GM23338 (cell line): ENCODE measurements at places on chromosomes 5 and 9.

DNA sequence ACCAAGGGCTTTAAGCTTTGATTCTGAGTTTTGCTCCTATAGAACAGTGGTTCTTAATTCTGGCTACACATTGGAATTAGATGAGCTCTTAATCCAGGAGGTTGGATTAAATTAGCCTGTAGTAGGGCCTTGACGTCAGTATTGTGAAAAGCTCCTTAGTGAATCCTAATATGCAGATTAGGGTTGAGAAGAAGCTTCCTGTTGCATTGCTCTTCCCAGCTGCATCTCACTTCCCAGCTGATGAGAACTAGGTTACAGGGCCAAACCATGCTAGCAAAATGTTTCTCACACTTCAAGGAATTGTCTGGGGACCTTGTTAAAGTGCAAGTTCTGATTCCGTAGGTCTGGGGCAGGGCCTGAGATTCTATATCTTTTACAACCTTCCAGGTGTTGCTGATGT, 300.0 kb downstream of the ZSWIM6 start:
- no peak for DNase-seq

- no peak for DNase-seq
Observed at GRCh38 chr9:74245866-74246497, 251.2 kb upstream of the RORB start.

DNA sequence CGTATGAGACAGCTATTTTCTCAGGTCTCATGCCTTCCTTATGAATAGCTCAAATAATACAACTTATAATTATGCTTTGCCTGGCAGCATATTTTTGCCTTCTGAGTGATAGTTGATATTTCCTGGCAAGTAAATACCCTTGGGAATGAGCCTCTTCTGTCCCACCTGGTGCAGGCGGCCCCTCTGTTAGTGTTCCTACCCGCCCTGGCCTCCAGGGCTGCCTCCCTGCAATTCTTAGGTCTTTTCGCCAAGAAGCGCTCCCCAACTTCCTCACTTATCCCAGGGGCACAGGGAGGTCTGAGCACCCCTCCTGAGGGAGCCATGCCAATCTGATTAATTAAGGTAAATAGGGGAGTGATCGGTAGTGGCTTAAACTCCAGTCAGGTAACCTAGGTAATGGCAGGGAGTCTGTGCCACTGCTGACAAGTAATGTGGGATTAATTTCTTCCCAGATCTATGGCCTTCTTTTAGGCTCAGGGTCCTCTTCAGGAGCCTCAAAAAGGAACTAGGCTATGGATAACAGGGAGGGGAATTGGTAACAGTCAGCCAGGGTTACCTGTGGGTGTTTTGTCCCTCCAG, 81.5 kb downstream of the GALNT10 start:
- no peak for DNase-seq

- no peak for DNase-seq
Observed at GRCh38 chr9:128242828-128243214, 33.0 kb downstream of the GOLGA2 start.

DNA sequence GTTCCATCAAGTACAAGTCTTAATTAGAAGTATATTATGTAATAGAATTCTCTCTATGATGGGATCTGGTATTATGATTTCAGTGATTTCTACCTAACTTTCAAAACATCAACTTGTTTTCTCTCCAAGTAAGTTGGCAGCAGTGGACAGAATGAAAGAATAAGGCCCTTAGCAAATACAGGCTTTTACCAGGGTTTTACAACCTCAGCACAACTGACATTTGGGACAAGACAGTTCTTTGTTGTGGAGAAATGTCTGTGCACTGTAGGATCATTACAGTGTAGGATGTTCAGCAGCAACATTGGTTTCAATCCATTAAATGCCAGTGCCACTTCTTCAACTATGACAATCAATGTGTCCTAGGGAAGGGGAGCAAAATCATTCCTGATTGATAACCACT, 48.8 kb downstream of the MLANA start:
- no peak for DNase-seq

DNA sequence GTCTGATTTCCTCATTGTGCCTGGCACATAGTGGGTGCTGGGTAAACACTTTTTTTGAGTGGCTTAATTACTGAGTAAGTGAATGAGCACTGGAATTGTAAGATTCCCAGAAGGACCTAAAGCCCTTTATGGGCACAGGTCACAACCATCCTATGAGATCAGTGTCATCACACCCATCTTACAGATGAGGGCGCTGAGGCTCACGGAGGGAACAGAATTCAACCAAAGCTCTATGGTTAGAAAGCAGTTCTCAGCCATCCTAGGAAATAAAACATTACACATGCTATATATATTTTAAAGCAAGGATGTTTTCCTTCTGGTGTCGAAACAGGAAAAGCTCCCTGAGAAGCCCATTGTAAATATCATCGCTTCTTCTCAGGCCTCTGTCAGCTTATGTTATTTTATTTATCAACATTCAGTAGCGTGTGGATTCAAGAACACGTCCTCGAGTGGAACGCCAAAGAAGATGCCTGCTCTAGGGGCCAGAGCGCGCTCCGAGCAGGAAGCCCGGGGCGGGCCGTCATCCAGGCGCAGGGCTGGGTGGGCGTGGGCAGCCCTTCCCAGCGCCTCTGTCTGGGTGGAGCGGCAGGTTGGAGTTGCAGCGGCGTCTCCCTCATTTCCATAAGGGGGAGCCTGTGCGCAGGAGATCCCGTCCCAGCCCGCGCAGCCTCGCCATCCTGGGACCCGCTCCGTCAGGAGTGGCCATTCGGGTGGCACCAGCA, 155.8 kb upstream of the SMIM23 start:
- peak; percentile 86 for DNase-seq

GRCh38 chr9:111449705-111450104, 34.5 kb downstream of the ECPAS start:
- no peak for DNase-seq

- no peak for DNase-seq
Observed at GRCh38 chr5:103487218-103487617, 75.4 kb downstream of the NUDT12 start.

- DNase-seq = no peak
Observed at GRCh38 chr5:168446983-168447619, 39.2 kb upstream of the RARS1 start.

DNA sequence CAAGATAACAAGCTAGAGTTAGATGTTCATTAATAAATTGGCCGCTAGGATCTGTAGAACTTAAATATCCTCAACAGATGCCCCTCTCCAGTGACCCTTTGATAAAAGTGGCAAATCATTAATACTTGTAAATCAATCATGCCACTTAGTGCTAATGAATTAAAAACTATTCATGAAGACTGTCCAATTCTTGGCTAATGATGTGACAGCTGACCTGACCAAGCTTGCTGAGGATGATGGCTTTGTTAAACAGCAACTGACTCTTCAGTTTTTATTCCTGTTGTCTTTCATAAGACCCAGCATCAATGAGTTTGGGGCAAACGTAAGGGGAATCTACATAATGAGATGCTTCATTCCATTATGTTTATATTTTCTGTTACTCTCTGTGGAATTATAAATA, 396.8 kb upstream of the NMUR2 start:
- no peak for DNase-seq

GRCh38 chr9:111838439-111838838, 43.7 kb upstream of the SHOC1 start:
- DNase-seq = no peak

GRCh38 chr5:151490627-151491026, 43.2 kb downstream of the SLC36A1 start:
- DNase-seq = no peak

GRCh38 chr5:128962211-128962610, 3.1 kb upstream of the SLC27A6 start:
- peak; percentile 30 for DNase-seq

DNA sequence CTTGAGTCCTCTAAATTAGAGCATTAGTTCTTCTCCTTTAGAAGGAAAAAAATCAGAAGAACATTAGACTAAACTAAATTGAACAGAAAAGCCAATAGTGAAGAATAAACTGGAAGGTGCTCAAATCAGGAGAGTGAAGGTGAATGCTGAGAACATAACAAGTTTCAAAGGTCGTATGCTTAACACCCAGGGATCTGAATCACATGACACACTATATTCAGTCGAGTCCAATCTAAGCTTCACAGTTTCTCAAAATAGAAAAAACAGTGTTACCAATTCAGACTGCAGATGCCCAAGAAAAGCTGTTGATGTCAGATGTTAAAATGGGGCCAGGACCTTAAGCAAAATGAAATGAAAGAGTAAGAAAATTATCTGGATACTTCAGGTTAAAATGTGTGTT, 614.5 kb downstream of the EFNA5 start:
- no peak for DNase-seq

GRCh38 chr5:132455614-132456115, 34.9 kb downstream of the IRF1 start:
- peak; percentile 58 for DNase-seq

DNA sequence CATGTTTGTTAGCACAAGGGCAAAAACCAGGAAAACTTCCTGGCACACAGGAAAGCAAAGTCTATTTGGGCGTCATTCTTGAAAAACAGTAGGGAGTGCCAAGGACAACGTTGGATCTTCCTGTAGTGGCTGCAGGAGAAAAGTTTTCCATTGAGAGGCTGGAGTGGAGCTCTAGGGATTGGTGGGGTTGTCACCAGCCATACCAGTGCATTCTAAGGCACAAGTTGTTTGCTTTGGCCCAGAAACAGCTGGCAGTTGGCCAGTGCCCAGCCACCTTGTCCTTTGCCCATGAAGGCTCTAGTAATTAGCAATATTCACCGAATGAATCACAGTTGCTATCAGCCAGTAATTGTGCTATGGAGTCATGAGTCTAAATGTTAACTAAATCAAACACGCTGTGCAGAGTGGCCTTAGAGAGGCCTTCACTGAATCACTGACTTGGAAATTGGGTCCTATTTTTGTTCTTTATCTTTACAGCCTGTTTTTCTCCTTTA, 26.4 kb downstream of the TNFSF15 start:
- no peak for DNase-seq

DNA sequence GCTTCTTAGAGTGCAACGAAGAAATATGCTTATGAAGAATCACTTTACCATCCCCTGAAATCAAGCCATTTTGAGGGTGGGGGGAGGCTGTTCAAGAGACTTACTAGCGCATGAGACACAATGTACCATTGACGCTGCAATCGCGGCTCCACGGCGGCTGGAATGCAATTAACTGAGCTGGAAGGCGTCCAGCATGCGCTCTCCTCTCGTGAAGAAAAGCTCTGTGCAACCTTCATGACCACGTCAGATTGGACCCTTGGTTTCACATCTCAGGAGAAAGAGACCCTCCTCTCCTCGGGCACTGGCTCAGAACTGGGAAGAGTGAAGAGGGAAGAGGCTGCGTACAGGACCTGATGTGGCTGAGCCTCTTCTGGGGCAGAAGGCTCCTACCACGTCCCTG, 138.5 kb upstream of the IRX2 start:
- DNase-seq = no peak

GRCh38 chr9:115978091-115978490, 175.5 kb upstream of the PAPPA start:
- DNase-seq = no peak

DNA sequence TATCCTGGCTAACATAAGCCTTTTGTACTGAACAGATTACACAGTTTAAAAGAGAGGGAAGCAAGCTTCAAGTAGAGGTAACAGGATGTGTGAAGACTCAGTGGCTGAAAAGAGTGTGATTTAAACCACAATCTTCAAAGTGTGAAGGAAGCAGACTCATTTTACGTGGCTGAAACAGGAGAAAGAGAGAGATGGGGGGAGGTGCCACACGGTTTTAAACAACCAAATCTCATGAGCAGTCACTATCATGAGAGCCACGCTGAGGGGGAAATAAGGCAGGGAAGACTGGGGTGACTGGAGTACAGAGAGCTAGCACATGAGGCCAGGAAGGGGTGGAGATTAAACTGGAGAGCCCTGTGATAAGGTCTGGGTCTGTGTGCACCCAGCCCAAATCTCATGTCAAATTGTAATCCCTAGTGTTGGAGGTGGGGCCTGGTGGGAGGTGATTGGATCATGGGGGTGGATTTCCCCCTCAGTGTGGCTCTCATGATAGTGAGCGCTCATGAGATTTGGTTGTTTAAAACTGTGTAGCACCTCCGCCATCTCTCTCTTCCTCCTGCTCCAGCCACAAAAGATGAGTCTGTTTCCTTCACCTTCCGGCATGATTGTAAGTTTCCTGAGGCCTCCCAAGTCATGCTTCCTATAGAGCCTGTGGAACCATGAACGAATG, 318.6 kb upstream of the CD180 start:
- DNase-seq = no peak

- DNase-seq = no peak
Observed at GRCh38 chr9:6625363-6625762, 20.2 kb downstream of the GLDC start.

- DNase-seq = no peak
Observed at GRCh38 chr9:97935276-97935675, 2.7 kb downstream of the HEMGN start.

GRCh38 chr5:158270996-158271554, 412.1 kb upstream of the CLINT1 start:
- no peak for DNase-seq

- peak; percentile 40 for DNase-seq
Observed at GRCh38 chr5:77960863-77961396, 184.8 kb upstream of the TBCA start.

DNA sequence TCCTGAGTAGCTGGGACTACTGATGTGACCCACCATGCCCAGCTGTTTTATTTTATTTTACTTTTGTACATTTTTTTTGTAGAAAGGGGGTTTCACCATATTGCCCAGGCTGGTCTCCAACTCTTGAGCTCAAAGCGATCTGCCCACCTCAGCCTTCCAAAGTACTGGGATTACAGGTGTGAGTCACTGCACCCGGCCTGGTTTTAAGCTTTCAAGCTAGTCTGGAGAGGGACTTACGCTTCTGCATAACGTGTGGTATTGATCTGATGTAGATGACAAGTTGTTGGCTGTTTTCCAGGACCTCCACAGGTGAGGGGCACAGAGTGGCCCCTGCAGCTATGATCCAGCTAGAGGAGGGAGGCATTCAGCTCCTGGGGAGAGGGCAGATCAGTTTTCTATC, 6.8 kb upstream of the CCL21 start:
- no peak for DNase-seq

DNA sequence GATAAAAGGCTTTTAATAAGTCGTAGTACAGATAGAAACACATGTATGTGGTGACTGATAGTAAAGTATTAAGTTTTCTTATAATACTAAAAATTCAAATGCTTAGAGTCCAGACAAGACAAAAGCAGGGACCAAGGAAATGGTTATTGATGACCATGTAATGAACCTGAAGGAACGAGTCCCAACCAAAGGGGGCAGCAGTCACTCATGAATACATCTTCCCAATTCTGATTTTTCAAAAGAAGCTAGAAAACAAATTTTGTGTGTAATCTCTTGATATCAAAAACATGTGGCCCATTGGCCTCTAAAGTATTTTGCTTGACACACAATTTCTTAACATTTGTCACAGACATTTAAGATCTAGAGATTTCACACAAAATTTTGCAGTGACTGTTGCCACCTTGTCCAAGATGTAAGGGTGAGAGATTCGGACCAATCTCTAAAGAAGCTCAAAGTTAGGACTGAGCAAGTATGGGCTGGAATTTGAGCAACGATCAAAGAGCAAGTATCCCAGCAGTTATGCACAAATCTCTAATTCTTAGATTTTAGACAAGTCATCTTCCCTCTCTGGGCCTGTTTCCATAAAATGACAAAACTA, 66.8 kb downstream of the ARL15 start:
- DNase-seq = peak; percentile 70

GRCh38 chr5:82276800-82277612, 1.1 kb downstream of the RPS23 start:
- no peak for DNase-seq
